ENCODE measurements at places on chromosomes 5 and 9.

DNA sequence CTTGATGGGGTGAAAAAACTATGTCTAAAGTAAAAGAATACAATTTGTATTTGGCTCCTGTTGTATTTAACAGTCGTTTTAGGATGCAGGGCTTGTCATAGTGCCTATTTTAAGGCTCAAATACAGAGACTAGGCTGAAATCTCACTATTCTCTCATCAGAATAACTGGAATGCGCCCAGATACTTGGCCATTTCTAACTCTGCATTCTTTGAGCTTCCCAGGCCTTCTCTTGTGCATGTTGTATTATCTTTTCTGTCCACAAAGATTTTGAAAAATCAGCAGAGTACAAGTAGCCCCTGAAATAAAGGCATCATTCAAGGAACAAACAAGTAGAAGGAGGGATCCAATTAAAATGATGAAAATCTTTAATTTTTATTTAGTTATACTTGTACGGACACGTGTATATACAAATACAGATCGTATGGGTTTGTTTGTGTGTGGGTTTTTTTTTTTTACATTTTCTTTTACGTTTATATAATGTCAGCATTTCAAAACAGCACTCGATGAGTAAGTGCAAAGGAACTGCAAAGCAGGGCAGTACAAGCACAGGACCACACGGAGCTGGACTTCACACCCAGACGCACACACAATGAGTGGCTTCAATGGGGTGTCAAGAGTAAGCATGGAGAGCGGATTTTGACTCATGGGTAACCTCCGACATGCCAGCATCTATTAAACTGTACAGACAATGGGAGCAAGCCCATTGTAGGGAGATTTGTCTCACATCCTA is 294.0 kb downstream of the EFNA5 start:
- no peak for DNase-seq

DNA sequence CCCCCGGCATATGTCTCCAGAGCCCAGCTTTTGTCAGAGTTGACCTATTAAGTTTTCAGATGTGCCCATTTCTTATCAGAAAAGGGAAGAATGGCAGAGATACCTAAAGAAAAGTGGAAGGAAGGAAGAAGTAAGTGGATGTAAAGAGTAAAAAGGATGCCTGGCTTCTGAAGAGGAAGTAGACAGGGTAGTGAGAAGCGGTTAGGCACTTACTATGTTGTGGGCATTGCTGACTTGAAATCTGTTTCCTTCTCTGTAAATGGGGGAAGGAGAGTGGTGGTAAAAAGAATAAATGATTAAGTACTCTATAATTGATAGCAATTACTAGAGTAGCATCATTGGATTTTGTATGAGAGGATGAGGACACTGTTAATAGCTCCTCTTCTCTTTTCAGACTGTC is 9.9 kb downstream of the ANP32B start:
- no peak for DNase-seq

DNA sequence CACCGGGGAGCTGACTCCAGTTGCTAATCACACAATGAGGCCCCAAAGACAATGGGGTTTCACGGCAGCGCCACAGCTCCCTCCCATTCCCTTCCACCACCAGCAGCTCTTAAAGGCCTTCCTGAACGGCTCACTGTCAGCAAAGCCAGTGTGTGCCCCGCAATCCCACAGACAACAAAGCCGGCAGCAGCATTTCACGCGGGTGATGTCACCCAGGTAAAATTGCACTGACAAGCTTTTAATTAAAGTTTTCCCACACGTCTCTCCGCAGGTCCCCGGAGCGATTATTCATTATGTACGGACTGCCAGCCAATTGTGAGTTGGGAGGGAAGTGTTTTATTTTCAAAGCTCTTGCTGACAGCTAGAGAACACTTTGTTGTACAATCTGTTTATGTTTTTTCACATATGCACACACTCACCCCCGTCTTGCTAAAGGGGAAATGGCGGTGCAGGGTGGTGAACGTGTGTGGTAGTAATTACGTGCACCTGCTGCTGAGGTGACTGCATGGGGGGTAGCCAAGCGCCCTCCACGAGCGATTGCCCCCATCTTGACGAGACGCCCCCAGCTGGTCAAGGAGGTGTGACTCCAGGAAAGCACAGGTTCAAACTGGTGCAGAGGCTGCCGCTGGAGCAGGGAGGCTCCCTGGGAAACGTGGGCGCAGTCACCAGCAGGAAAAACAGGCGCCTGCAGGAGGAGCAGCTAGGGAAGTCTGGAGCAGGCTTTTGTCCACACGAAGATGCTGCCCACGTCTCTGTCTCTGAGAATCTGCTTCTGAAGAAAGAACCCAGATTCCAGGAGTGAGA is 65.0 kb downstream of the IRX2 start:
- no peak for DNase-seq

DNA sequence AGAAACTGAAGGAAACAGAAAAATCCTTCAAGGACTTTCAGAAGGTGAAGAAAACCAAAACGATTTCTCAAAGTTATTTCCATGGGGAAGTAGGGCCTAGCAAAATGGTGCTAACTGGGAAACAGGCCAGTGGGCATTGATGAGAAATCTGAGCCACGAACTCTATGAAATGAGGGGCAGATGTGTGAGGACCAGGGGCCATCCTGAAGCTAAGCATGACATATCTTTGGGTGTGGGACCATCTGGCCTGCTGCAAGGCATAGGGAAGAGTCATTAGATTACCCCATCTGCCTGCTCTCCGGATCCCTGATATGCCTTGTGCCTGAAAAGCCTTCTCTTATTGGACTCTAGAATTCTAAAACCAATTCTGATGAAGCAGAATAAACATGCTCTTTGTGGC is 143.8 kb downstream of the PALM2AKAP2 start:
- no peak for DNase-seq

- no peak for DNase-seq
These were observed 11.6 kb upstream of the ECM2 start for GRCh38 chr9:92547356-92547755.

DNA sequence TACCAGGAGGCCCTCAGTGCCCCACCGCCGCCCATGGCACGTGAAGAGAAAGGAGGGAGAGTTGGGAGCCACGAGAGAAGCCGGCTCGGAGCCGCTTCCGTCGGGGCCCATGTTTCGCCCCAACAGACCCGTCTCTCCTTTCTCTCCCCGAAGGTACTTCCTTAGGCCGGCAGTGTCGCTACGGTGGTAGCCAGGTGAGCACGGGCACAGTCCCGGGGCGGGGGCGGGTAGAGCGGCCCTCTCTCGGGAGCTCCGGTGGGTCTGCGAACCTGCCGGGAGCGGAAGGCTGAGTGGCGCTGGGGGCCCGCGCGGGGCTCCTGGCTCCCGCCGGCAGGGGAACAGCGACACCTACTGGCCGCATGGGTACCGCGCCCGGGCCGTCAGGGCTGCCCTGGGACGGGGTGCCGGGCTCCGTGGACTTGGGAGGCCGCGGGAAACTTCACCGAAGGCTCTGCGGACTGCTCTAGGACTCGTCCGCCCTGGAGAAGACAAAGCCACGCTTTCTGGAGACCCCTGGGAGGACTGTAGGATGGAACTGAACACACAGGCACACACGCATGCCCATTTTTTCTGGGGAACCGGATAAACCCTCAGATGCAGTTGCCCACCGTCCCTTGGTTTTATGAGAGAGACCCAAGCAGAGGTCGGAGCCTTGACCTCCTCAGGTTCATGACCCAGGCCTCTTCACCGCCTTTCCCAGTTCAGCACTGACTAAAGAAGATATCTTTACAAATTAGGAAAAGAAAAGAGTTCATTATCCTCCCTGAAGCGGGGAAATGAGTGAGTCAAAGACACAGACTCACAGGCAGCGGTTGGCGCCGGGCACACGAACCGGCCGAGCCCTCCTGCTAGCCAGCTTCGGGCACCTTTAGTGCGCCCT is 202.5 kb downstream of the MEF2C start:
- DNase-seq = no peak

- DNase-seq = no peak
These were observed 58.3 kb downstream of the BNC2 start for GRCh38 chr9:16811987-16812685.

- no peak for DNase-seq
These were observed 79.6 kb downstream of the TLR4 start for GRCh38 chr9:117783828-117784227.

DNA sequence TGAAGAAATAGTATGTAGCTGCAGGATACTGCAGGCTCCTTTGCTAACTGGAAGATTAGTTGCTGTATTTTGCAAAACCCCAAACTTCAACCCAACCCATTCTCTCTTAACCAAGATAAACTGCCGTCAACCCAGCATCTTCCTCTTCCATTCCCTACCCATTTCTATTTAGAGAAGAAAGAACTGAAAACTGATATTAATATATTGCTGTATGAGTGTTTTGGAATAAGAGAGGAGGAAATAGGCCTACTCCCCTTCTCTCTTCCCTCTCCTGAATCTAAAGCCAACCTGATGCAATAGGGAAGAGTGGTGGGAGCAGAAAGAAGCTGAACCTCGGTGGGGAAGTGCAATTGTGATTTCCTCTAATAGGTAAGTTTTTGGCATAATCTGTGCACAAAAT is 83.7 kb downstream of the TMEM215 start:
- no peak for DNase-seq

GRCh38 chr5:143576711-143577484 is 173.4 kb upstream of the NR3C1 start:
- DNase-seq = no peak

DNA sequence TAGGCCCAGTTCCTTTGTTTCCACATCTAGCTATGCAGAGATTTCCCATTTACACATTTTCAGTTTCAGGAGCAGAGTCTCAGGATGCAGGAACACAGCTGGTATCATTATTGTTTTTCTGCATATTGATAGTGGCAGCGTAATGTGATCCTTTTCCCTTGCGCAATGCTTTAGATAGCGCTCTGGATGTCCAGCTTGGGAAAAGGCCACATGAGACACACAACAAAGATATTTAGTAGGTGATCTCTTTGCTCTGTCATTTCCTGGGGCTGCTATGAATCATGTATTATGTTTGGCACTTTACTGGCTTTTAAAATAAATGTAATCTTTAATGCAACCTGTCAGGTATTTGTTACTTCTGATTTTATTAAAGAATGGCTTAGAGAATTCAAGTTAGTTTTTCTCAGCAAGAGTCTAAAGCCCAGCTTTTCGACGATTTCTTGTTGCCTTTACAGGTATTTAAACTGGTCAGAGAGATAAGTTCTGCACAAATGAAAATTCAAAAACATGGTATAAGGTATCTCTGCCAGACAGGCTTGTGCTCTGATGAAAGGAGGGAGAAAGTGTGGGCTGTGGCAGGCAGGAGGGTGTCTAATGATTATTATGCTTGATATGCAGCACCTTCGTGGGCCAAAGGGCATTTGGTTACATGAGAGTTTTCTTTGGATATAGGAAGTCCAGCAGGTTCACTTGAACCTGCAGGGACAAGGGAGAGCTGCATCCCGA is 42.2 kb downstream of the PTTG1 start:
- no peak for DNase-seq

GRCh38 chr5:165695796-165696195 is 2190.4 kb downstream of the MAT2B start:
- no peak for DNase-seq

- no peak for DNase-seq
These were observed 173.4 kb upstream of the CDH12 start for GRCh38 chr5:23026252-23027170.

DNA sequence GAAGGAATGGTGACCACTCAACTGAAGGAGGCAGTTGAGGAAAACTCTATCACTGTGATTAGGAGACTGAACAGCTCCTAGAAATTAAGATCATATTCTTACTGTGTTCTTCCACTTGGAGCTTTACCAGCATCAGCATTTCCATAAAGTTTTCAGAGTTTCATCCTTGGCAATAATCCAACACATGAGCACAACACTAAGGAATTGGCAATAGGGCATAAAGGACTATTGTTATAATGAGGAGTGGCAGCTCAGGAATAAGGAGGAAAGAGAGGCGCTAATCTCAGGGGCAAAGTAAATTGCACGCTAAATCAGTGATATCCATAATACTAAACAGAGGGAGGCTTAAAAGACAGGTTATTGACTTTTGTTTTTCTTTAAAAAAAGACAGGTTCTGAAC is 338.9 kb downstream of the EFNA5 start:
- no peak for DNase-seq

- DNase-seq = no peak
These were observed 254.4 kb downstream of the FAM114A2 start for GRCh38 chr5:153784277-153784676.

- DNase-seq = no peak
These were observed 329 bp downstream of the SYK start for GRCh38 chr9:90801973-90802322.

GRCh38 chr9:109463924-109464625 is 34.0 kb downstream of the PTPN3 start:
- DNase-seq = no peak
